ENCODE measurements at places on chromosomes 12 and 14.

GRCh38 chr14:93706360-93706955 lies 81.8 kb downstream of the PRIMA1 start:
- no peak for DNase-seq

GRCh38 chr14:61219673-61220072 lies 61.5 kb downstream of the TMEM30B start:
- DNase-seq = no peak

DNA sequence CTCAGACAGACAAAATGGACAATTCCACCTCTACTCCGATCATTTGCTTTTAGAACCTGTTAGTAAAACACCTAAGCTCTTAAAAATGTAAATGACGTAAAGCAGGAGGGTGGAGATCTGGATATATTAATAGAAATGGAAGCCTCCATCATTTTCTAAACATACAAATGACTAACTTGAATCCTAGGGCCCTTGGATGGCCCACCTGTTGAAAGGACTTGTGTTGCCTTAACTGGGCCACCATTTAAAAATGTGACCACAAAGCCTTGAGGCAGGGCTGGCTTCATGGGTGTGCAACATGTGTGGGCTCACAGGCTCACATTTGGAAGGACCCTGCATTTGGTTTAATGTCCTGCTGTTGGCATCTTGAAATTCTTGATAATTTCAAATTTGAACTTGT lies 131.5 kb upstream of the PRMT8 start:
- DNase-seq = no peak

DNA sequence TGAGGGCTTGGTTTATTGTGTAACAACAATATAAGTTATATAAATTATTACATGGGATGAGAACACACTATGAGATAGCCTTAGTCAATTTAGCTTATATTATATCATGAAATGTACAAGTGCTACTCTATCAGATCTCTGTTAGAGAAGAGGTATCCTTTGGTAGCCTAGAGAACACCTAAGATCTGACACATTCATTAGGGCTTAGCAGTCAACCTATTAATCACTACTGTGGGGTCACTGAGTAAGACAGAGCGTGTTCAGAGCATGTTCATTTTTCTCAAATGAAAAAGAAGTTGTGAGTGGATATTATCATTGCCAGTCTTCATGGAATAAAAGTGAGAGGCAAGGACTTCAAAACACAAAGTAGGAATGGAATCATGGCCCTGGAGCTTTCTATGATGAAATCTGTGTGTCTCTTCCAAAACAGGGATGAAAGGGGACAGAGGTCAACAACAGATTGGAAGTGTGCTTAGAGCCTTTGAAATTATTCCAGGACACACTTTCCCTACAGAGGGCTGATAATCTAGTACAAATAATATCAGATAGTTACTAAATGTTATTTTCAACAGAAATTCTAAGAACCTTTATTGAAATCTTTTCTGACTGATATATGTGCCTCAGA lies 114.3 kb downstream of the SLC16A7 start:
- DNase-seq = no peak

DNA sequence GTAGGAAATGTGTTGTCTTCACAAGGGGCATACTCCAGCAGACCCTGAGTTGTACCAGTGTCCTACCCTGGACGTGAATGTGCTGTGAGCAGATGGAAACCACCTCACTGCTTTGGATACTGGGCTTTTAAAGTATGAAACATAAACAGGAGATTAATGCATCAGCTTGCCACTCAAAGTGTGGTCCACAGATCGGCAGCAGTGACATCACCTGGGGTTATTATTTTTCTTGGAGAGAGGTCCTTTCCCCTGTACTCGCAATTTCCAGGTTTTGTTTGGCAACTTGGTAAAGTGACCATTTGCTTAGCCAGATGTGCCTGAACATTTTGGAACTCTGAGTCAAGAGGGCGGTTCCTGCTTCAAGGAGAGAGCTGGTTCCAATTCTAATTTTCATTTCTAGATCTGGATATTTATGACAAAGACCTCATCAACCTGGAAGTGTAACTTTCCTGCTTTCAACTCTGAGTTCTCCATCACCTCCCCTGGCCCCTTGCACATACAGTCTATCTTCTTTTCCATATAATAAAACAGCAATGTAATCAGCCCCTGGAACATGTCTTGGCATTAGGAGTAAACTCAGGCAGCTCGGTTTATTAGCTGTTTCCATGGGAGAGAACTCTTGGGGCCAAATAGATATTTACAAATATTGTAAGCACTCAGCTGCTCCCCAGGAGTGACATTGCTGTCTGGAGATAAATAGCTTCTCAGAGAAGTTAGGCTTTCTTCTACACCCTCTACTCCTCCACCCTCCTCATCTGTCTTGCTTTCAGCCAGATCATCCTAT lies 237.0 kb upstream of the TBX3 start:
- DNase-seq = no peak

GRCh38 chr12:27244689-27245488 lies 803 bp downstream of the STK38L start:
- no peak for DNase-seq

- no peak for DNase-seq
These were observed 119.2 kb upstream of the DAAM1 start for GRCh38 chr14:59069163-59069854.

GRCh38 chr12:6699259-6699988 lies 1.2 kb downstream of the PIANP start:
- no peak for DNase-seq

GRCh38 chr12:12976366-12976765 lies 23.7 kb downstream of the HEBP1 start:
- no peak for DNase-seq

- no peak for DNase-seq
These were observed 69.6 kb upstream of the RD3L start for GRCh38 chr14:104011824-104012517.

GRCh38 chr14:60008042-60008441 lies 83.7 kb upstream of the PCNX4 start:
- no peak for DNase-seq

DNA sequence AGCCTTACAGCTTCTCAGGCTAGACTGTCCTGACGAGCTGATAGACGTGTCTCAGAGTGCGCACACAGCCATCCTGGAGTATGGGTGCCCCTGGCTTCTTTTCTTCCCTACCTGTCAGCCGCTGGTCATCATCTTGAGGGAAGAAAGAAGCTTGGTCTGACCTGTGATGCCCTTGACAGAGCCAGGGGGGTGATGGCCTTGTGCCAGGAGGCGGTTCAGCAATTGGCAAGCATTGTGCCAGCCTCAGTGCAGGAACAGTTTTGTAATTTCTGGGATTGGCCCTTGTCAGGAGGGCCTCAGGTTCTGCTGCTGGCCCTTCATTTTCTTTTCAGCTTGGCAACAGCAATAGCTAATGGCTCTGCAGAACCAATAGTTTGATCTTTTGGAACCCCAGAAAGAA lies 80.1 kb downstream of the ADCK1 start:
- DNase-seq = no peak

DNA sequence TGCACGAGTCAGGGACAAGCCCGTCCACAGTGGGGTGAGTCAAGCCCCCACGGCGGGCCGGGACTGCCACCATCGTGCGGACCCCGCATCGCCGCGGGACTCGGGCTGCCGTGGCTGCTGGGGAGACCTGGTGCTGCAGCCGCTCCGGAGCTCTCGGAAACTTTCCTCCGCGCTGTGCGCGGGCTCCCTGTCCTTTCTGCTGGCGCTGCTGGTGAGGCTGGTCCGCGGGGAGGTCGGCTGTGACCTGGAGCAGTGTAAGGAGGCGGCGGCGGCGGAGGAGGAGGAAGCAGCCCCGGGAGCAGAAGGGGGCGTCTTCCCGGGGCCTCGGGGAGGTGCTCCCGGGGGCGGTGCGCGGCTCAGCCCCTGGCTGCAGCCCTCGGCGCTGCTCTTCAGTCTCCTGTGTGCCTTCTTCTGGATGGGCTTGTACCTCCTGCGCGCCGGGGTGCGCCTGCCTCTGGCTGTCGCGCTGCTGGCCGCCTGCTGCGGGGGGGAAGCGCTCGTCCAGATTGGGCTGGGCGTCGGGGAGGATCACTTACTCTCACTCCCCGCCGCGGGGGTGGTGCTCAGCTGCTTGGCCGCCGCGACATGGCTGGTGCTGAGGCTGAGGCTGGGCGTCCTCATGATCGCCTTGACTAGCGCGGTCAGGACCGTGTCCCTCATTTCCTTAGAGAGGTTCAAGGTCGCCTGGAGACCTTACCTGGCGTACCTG lies 1.1 kb downstream of the PDE3A start:
- peak; percentile 53 for DNase-seq

DNA sequence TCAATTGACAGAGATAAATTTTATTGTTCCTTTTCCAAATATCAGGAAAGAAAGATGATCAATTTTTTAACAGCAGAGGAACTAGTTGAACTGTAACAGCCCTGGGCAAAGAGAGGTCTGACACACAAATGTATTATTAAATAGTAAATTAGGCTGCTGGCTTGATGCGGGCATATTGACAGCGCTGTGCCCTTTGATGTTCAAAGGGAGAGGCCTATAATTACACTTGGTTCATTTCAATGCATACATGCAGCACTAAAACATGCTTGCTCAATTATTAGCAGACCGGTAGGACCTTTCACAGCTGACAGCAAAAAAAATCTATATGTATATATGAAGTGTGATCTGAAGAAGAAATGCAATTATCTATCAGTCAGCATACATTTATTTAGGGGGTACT lies 219.8 kb downstream of the SLC2A13 start:
- DNase-seq = no peak

DNA sequence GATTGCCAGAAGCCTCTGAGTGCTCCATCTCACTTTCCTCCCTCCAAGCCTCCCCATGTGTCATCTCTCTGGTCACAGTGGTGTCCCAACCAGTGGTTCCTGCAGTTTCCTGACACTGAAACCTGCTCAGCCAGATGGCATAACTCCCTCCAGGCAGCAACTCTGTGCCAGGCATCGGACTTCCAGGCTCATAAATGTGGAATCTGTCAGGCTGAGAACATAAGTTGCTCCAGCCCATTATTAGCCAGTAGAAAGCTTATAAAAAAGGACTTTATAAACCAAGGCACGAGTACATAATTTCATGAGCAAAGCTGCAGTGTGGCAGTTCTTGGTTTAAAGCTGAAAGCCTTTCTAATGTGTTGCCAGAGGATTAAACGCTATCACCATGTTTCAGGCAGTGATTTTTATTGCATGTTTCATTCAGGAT lies 194.3 kb downstream of the DACT1 start:
- DNase-seq = no peak

- no peak for DNase-seq
These were observed 30.5 kb upstream of the TMEM179 start for GRCh38 chr14:104634886-104635570.

- no peak for DNase-seq
These were observed 20.3 kb upstream of the ADIPOR2 start for GRCh38 chr12:1670358-1671268.

- DNase-seq = no peak
These were observed 6.5 kb downstream of the GLRX5 start for GRCh38 chr14:95541346-95541745.

GRCh38 chr12:104513681-104514080 lies 56.9 kb downstream of the CHST11 start:
- no peak for DNase-seq

- no peak for DNase-seq
These were observed 717 bp downstream of the VASH1 start for GRCh38 chr14:76761960-76762410.

DNA sequence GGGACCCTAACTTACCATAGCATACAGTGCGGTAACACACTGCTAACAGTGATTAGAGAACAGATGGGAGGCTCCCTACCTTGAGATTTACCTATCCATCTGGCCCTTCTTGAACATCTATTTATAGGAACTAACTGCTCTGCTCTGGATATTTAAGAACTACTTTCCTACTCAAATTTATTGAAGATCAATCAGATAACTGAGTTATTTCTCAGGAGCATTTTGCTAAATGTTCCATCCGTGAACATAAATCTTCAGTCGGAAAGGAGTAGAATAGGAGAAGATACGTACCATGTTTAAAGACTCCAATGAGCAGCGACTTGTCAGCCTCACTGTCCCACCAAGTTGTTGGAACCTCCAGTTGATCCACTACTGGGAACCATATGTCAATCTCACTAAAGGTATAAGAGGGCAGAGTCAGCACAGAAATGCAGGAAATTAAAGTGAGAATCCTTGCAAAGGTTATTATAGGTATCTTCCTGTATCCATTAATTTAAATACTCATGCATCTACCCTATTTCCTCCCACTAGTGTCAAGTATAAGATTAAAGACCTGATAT lies 15.6 kb upstream of the SUPT16H start:
- DNase-seq = no peak

DNA sequence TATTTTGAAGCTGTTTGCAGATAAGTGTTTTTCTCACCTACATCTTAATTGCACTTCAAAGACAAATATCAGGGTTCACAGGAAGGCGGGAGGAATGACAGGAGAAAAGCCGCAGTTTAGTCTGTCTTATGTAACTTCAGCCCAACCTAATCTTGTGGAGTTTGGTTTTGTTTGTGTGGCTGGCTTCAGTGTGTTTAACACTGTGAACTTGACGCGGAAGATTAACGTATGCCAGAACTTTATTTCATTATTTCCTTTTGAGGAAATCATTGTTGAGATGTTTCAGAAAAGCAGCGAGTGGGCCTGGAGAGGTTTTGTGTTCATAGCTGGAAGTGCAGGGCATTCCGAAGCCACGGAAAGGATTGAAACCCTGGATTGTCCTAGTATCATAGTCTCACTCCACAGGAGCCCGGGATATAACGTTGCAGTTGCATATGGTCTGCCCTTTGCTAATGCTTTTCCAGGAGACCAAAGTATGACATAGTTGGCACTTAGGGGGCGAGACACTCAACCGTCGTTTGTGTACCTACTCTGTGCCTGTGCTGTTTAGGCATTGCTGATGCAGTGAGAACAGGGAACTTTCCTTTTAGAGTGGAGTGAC lies 2.0 kb downstream of the PELI2 start:
- peak; percentile 29 for DNase-seq

DNA sequence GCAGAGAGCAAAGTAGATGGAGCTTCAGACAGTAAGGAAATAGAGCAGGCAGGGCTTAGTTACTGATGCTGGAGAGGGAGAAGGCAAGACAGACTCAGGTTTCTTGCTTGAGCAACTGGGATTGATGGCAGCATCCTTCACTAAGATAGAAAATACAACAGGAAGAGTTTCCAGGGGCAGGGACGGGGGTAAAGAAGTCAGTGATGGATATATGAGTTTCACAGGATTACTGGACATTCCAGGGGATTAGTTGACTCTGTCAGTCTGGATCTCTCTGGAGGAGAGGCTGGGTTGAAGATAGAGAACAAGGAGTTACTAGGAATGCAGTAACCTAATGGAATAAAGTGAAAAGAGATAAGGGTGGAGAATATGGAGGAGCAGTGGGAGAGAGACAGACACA lies 74.5 kb upstream of the ATF1 start:
- peak; percentile 16 for DNase-seq

DNA sequence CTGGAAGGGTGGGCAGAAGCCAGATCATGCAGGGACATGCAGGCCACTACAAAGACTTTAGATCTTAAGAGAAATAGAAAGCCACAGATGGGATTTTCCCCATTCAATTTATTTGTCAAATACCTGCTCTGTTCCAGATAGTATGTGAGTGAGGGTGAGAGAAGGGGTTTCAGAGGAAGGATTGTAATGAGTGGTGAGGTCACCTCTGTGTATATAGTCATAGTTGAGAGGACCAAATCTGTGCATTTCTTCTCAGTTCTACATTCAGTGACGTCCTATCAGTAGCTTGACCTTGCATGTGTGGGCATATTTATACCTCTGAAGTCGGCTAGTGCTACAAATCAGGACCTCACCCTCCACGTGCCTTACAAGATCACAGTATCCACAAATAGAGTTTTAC lies 31.2 kb upstream of the RBM19 start:
- no peak for DNase-seq

- DNase-seq = no peak
These were observed 55.6 kb downstream of the HNRNPC start for GRCh38 chr14:21213652-21214051.

Measured in WERI-Rb-1 (cell line).